ENCODE measurements at places on chromosomes 1 and 21.

DNA sequence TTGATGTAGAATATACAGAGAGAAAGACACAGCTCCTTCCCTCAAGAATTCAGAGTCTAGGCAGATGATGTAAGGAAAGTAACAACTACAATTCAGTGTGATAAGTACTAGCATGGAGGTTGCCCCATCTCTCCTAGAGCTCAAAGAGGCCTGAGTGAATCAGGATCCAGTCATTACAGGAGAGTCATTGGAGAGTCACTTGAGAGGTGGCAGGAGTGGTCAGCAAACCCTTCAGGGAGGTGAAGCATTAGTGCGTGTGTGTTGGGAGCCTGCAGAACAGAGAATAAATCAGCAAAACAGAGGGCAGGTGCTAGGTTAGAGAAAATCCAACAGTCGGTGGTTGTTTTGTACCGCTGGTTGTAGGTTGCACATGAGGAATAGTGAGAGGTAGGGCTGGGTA lies 46.1 kb downstream of the GRIK1 start:
- DNase-seq, result no peak

DNA sequence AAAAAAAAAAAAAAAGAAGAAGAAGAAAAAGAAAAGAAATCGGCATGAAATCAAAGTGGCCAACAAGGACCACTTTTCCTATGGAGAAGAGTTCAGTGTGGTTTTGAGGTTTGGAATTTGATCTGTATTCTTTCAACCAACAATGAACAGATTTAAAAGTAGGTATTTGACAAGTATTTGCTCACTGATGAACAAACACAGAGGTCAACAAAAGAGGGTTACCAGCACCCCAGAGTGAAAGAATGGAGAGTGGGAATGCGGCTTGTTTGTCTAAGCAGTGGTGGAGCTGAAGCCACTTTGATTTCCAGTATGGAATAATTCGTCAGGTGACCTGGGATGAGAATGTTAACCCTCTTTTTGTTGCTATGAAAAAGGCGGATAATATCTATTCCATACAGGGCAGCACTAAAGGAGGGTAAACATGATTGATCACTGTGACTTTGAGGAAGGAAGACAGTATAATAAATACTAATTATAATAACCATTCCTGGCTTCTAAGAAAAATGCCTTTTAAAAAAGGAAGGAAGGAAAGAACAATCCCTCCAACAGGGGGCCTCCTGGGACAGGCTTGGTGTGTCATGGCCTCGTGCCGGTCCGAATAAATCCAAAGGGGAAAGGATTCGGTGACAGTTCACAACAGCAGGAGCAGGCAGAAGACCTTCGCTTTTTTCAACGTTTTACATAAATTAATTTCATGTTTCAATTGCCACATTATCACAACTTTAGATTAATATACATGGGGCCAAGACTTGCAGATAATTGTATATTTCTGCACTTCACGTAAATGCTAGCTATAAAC lies 37.2 kb upstream of the SIM2 start:
- DNase-seq, result no peak

DNA sequence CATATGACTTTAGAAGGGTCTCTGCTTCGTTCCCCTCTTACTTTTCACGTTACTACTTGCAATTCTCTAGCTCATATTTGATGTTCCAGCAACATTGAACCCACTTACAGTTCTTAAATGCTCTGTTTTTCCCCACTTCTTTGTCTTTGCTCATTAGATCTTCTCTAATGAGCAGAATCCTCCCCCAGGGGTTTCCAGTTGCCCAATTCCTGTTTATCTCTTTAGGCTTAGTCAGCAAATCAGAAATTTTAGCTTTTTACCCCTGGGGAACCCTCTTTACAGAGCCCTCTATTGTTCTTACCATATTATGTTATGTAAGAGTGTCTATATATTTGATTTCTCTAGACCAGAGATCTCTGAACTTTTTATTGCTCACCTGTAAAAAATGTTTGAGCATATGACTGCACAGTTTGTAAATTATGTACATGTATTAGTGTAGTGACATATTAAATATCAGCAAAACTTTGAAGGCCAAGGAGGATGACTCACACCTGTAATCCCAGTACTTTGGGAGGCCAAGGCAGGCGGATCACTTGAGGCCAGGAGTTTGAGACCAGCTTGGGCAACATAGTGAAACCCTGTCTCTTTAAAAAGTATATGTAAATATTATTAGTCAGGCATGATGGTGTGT lies 71.4 kb downstream of the FNBP1L start:
- no peak for DNase-seq

DNA sequence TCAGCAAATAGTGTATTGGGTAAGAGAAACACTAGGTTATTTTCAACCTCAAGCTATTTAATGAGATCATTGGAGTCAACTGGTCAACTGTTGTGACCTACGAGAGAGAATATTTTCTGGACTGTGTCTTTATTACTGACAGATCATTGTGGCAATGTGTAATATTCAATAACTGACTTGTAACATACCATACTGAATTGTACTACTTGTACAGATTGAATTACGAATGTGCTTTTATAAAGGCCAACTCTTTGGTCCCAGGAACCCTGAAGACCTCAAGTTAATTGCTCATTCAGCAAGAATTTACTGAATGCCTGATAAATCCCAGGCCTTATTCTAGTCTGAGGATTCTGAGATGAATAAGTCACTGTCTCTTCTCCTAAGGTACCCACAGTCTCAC lies 56.1 kb upstream of the CAMK1G start:
- DNase-seq, result no peak

GRCh38 chr1:59714966-59715365 lies 99.8 kb upstream of the HOOK1 start:
- DNase-seq, result no peak

GRCh38 chr1:108615544-108615943 lies 45.3 kb downstream of the HENMT1 start:
- DNase-seq, result no peak

DNA sequence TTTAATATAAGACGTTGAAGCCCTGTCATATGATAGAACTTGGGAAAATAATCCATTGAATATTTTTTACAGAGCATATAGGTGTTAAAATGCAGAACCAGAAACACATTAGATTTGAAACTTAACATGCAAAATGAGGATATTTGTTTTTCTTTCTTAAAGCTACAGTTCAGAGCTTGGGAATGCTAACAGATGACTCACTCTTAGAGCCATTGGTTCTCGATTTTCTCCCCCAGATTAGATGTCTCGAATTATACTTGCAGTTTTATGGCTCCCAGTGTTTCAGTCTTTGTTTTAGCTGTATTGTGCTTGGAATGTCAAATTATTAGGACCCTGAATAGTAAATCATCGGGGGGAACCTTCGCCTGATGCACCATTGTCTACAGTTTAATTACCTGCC lies 575.7 kb upstream of the ZP4 start:
- no peak for DNase-seq

GRCh38 chr1:64511044-64511443 lies 41.1 kb downstream of the CACHD1 start:
- no peak for DNase-seq

GRCh38 chr1:181097242-181097641 lies 8.7 kb downstream of the IER5 start:
- DNase-seq, result no peak

DNA sequence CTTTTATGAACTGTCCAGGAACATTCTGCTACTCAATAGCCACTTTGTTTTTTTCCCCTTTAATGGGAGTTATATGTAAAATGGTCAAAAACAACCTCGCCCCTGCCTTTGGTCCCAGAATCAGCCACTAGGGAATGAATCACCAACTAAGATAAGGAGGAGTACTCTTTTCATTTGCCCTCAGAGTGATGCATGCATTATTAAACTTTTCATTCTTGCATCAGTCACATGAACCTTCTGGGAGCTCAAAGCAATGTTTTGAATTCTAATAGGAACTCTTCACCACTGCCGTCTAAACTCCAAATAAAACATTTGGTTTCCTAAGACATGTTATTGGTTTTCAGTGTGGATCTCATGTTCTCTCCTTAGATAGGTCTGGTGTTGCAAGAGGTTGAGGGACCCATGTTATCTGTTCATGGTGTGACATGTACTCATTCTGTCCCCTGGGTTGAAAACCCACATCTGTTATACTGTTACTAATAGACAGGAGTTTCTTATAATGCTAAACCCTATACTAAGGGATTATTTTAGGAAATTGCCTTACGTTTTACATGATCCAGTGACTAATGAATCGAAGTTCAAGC lies 17.8 kb upstream of the HSD17B7 start:
- no peak for DNase-seq

GRCh38 chr1:156599811-156600210 lies 1.5 kb downstream of the GPATCH4 start:
- DNase-seq, result no peak

DNA sequence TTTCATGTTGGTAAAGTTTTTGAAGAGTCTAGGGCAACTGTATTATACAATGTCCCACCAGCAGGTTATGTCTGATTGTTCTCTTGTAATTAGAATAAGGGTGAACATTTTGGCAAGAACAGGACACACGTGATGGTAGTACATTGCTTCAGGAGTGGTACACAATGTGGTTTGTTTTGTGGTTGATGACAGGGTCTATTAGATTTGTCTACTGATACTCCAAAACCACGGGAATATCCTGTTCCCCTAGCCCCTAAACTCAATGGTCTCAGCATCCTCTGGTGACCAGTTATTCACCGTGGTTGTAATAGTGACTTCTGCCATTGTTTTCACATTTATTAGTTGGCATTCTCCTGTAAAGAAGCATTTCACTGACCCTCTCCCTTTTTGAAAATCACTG lies 22.1 kb upstream of the ACTA1 start:
- no peak for DNase-seq

DNA sequence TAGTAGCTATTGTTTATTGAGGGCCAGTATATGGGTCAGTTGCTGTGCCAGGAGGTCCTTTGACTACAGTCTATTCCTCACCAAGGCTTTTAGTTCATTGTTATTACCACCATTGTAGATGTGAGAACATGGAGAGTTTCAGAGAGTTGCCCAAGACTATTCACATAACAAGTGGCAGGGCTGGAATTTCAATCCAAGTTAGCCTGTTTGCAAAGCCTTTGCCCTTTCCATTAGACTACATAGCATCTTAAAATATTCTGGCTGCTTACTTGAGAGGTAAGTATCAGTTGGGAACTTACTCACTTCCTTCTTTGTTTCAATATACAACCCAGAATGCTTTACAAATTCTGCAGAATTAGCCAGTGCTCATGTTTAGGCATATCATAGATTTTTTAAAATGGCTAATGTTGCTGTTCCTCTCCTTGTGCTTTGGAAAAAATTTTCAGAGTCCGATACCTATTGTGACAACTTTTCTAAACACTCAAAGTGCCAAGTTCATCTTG lies 141.2 kb downstream of the FGGY start:
- no peak for DNase-seq

GRCh38 chr1:190908691-190909090 lies 431.0 kb upstream of the BRINP3 start:
- DNase-seq, result no peak

- DNase-seq, result no peak
Observed at GRCh38 chr1:171429137-171429536, 56.2 kb upstream of the PRRC2C start.

DNA sequence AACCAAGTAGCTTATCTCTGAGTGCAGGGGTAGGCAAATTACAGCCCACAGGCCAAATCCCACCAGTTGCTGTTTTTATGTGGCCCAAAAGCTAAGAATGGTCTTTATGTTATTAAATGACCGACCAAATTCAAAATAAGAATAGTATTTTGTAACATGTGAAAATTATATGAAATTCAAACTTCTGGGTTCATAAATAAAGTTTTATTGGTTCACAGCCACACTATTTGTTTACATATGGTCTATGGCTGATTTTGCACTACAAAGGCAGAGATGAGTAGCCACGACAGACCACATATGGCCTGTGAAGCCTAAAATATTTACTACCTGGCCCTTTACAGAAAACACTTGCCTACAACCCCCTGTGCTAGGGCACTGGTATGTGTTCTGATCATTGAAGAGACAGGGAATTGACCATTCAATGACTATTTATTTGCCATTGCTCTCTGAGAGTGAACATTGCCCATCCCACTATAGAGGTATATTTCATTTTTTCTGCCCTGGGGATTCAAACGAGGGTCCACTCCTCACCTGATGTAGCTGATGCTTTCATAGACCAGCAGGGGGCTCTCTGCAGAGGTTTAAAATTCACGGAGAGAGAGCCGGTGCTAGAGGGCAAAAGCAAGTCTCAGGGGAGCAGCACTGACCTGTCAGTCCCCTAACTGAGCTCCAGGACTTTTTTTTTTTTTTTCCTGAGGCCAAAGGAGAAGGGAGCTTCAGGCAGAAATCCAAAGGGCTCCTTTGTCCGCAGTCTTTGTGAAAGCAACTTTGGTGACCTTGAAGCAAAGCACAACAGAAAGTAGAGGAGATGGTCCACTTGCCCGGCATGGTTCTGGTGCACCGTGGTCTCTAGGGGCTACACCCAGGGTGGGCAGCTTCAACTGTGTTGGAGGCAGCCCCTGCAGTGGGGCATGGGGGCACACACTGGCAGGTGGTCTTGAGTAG lies 7.3 kb upstream of the GNL2 start:
- DNase-seq, result no peak

DNA sequence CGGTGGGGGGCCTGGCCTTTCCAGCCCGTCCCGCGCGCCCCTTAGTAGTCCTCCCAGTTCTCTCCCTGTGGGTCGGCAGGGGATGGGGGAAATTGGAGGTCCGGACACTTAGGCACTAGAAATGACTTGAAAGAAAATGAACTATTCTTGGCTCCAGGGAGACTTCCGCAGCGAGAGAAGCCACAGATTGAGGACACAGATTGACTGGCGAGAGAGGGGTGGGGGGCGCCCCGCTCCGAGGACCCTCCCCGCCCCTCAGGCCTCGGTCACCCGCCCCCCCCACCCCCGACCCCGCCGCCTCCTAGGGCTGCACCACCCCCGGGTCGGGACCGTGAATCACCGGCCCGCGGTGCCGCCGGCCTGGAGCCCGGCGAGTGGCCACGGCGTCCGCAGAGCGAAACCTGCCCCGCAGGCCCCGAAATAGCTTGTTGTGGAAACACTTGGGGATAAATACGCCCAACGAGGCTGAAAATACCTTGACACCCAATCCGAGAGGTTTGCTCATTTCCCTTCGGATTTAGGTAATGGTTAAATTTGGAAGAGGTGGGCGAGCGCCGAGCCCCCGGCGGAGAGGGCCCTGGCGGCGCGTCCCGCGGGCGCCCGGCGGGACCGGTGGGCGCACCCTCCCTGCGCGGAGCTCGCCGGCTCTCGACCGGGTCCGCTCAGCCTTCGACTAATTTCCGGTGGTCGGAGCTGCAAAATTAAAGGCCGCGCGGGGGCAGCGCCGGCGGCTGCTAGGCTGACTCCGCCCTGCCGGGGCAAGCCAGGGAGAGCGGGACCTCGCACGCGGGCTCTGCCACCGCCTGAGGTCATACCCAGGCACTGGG lies at the start of gene GFI1:
Gene GFI1 (minus strand): TSS at position 675 of the 827 bp plus-strand sequence. CDS start 3,438 bp downstream, outside the sequence.
- no peak for DNase-seq

- DNase-seq, result no peak
Observed at GRCh38 chr1:235841938-235842545, 24.7 kb downstream of the LYST start.

DNA sequence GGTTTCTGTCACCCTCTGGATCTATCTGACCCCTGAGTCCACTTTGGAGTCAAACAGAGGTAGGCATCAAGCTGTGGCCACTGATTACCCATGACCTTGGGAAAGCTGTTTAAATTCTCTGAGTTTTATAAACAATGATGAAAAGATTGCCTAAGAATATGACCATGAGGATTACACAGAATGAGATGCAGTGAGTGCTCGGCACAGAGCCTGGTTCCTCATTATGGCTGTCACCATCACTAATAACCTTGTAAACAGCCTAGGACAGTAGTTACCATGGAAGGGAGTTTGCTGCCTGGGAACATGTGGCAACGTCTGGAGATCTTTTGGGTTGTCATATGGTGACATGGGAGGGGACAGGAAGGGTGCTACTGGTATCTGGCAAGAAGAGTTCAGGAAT lies 248.3 kb upstream of the KAZN start:
- DNase-seq, result no peak

GRCh38 chr1:33849211-33849610 lies 14.7 kb upstream of the HMGB4 start:
- no peak for DNase-seq

GRCh38 chr1:167761400-167761799 lies 39.6 kb downstream of the MPZL1 start:
- DNase-seq, result no peak
